ENCODE measurements at places on chromosomes 2 and 18.

- DNase-seq, result no peak
These were observed 182.7 kb downstream of the ANTXR1 start for GRCh38 chr2:69195706-69196105.

GRCh38 chr18:58310517-58310916, 266.5 kb downstream of the NEDD4L start:
- DNase-seq, result peak; percentile 51

- DNase-seq, result no peak
These were observed 40.3 kb downstream of the CYB5A start for GRCh38 chr18:74251297-74252038.

- DNase-seq, result no peak
These were observed 5.0 kb downstream of the KCTD1 start for GRCh38 chr18:26543373-26543772.

DNA sequence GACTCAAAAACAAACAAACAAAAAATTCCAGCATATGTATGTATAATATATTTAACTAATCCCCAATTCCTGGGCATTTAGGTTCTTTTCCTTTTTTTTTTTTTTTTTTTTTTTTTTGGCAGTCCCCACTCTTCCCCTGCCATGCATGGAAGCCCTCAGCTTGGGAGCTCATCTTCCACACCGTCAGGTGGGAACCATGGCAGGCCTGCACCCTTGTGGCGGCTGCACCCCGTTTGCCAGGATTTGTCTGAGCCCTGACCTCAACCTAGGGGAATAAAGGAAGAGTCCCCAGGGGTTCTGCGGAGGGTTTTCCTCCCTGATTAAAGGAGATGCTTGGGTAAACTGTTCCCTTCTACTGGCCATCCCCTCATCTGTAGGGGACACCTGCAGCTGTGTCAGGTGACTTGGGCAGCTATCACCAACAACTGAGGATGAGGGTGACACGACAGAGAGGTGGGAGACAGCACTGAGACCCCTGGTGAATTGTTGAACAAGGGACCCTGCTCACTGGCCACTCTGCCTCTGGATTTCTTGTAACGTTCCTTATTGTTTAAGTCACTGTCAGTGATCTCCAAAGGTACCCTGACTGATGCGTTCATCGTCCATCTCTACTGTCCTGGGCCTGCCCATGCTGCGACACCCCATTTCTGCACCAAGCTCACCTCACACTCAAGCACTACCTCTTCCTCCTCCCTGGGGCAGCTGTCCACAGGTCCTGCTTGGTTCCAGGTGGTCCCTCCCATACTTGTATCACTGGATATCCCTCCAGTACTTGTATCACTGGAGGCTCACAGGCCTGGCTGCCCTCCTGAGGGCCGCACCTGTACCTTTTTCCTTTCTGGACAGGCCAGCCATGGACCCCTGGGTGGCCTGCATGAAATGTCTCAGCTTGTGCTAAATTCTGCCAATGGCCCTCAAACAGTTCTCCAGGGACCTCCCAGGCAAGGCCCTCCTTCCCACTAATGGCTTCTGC, 14.5 kb downstream of the TMEM185B start:
- no peak for DNase-seq

DNA sequence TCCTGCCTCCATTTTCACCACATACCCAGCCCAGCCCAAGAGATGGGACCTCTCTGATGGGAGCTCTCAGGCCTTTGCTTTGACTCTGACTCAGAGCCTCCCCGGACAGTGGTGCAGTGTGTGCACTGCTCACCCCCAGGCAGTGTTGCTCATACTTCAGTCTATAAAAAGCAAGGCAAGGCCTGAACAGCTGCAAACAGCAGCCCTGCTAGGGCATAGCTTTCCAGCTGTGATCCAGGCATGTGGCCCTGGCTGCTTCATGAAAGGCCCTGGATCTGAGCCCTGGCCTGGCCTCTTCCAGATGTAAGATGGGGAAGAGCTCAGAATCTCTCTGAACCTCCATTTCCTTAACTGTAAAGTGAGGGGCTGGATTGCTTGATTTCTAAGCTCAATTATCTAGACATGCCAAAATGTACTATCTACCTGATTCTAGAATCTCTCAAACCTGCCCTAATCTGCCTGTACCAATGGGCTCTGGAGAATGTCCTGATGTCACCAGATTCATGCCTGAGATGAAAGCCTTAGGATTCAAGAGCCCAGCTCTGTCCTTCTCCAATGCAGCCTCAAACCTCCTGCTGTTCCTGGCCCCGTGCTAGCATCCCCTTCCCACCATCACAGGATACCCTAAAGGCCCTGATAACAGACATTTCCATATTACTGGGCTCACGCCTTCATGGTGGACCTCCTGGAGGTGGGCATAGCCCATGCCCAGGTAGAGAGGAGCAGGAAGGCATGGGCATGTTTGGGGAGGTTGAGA, 206.9 kb downstream of the ARL4C start:
- DNase-seq, result no peak

DNA sequence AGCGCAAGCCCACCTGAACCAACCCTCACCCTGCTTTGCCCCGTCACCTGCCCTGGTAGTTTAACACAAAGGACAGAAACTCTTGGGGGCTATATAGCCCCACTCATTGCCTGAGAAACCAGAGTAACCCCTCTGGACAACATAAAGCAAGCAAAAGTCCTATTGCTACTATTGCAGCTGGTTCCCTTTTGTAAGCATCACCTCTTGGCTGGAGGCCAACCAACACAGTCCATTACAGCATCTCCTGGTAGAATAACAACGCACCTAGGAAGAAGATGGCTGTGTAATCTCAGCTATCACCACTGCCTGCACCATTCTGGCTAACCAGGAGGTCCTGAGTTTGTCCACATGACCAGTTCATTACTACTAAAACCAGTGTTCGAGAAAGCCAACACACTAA, 36.4 kb downstream of the FLACC1 start:
- DNase-seq, result no peak

GRCh38 chr2:44033947-44034346, 38.2 kb upstream of the LRPPRC start:
- no peak for DNase-seq

DNA sequence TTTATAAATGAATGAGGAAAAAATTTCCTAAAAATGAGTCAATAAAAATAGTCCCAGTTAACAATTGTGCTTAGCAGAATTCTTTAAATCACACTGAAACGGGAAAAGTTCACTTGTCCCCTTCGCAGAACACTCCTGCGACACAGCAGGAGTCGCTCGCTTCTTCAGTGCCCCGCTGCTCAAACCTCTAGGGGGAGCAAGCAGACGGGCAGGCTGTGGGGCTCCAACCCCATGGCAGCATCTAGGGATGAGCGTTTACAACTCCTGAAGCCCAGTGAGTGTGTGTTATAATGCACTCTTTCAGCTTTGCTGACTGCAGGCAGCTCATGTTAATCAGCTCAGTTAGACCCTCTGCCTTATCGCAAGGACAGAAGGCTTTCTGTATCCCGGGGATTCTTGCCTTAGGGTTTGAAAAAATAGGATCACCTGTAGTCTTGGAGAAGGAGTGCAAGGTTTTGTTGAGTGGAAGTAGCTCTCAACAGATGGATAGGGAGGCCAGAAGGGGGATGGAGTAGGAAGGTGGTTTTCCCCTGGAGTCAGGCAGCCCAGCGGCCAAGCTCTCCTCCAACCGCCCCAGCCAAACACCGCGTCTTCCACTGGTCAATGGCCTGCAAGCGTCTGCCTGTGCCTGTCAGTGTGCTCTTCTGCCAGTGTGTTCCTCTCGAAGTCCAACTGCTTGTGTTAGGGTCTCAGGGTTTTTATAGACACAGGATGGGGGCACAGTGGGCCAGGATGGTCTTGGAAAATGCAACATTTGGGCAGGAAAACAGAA, 1977.7 kb upstream of the LRRTM1 start:
- no peak for DNase-seq

DNA sequence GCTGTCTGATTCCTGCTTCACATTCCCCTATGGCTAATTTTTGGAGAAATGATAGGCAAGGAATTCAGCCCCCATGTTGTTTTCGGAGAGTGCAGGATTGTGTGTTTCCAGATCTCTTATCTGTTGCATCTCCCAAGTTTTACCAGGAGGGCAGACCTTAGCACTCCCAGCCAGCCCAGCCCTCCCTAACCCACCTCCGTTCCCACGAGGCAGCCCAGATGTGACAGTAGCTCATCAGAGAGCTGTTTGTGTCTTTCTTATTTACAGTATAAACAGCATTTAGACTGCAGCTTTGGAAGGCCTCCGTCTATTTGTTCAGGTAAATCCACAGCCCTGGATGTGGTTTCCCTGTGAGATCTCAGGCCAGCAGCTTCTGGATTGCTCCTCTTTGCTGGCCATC, 91.6 kb downstream of the THNSL2 start:
- no peak for DNase-seq

- no peak for DNase-seq
These were observed 9.9 kb upstream of the WNT6 start for GRCh38 chr2:218849721-218850120.

GRCh38 chr18:36808681-36809080, 20.1 kb downstream of the TPGS2 start:
- DNase-seq, result no peak

- no peak for DNase-seq
These were observed 105.0 kb upstream of the DNAJC10 start for GRCh38 chr2:182611009-182611408.

- no peak for DNase-seq
These were observed 23.9 kb upstream of the STK17B start for GRCh38 chr2:196195302-196195701.

GRCh38 chr2:71471276-71471675, 17.9 kb downstream of the DYSF start:
- DNase-seq, result no peak

GRCh38 chr2:128196471-128196931, 105.5 kb downstream of the UGGT1 start:
- DNase-seq, result no peak

DNA sequence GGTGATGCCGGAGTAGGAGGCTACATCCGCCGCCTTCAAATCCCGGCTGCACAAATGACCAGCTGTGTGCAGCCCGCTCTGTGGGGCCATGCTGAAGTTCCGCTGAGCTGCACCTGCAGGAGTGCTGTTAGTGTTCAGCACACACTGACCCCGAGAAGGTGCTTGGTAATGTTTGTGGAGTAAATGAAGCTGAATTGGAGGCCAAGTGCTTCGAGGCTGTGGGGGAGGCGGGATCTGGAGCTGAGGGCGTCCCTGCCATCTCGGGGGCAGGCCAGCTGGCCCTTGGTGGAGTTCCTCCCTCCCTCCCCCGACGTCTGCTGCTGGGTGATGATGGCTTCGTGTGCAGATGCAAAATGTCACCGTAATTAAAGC, 23.2 kb downstream of the KCNF1 start:
- DNase-seq, result no peak

All from left ventricle myocardium inferior (tissue), 1 donor.